T-helper 9 cell (primary cell): ENCODE measurements at places on chromosomes 7 and 10.
A peak's percentile ranks its signal among the peaks of the same experiment; 100 is the strongest.

DNA sequence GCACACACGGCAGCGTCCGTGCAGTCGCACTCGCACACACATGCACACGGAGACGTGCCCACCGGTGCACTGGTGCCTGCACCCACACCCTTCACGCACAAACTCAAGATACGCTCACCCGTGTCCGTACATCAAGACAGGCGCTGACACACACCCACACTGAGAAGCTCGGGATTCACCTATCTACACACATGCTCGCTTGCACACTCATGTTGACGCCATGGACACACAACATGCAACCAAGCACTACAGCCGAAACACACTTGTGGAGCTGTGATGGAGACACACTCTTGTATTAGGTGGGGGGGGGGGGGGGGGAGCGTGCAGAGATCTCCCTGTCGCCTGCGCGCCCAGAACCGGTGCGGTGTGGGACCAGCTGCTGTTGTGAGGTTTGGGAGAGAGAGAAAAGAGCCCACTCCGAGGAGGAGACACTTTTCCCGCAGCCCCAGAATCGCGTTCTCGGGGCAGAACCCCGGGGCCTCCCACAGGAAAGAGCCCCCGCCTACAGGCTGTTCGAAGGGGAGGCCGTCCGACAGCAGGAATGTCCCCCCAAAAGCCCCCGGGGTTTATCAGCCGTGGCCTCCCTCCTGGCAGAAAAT, 605 bp upstream of the NFKB2 start:
- DNase-seq: peak; percentile 60

GRCh38 chr10:98861962-98862361, 373.7 kb downstream of the HPSE2 start:
- DNase-seq: no peak

GRCh38 chr10:62268399-62269114, at the start of gene RTKN2:
Gene RTKN2 (minus strand): TSS chr10:62268844. CDS start chr10:62268610, 234 bp downstream.
- DNase-seq: peak; percentile 48

- DNase-seq: no peak
Measured at GRCh38 chr10:127942811-127943210, 35.9 kb downstream of the PTPRE start.

GRCh38 chr7:3780016-3780415, 479.0 kb downstream of the SDK1 start:
- no peak for DNase-seq

DNA sequence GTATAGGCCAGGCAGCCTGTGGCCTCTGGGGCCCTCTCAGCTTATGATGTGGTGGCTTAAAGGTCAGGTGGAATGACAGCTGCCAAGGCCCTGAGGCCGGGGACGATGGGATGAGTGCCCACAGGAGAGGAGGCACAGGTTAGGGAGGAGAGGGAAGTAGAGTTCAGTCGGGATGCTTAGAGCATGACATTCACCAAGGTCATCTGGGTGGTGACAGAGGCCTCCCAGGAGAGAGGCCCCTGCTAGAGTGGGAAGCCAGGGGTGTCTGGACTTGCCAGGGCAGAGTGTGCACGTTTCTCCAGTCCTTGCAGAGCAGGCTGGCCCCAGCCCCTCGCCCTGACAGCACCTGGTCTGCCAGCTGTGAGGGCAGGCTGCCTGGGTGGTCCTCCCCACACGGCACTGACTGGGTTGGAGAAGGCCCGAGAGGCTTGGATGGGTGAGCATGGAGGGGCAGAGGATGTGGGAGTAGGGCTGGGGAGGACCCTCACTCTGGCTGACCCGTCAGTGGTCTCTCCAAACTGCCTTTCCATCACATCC, 1.5 kb downstream of the CALHM1 start:
- no peak for DNase-seq

- no peak for DNase-seq
Measured at GRCh38 chr10:110853921-110854605, 17.7 kb upstream of the PDCD4 start.

- DNase-seq: no peak
Measured at GRCh38 chr7:41869091-41869490, 166.2 kb upstream of the INHBA start.

GRCh38 chr7:158751751-158752150, 47.1 kb upstream of the NCAPG2 start:
- DNase-seq: no peak

DNA sequence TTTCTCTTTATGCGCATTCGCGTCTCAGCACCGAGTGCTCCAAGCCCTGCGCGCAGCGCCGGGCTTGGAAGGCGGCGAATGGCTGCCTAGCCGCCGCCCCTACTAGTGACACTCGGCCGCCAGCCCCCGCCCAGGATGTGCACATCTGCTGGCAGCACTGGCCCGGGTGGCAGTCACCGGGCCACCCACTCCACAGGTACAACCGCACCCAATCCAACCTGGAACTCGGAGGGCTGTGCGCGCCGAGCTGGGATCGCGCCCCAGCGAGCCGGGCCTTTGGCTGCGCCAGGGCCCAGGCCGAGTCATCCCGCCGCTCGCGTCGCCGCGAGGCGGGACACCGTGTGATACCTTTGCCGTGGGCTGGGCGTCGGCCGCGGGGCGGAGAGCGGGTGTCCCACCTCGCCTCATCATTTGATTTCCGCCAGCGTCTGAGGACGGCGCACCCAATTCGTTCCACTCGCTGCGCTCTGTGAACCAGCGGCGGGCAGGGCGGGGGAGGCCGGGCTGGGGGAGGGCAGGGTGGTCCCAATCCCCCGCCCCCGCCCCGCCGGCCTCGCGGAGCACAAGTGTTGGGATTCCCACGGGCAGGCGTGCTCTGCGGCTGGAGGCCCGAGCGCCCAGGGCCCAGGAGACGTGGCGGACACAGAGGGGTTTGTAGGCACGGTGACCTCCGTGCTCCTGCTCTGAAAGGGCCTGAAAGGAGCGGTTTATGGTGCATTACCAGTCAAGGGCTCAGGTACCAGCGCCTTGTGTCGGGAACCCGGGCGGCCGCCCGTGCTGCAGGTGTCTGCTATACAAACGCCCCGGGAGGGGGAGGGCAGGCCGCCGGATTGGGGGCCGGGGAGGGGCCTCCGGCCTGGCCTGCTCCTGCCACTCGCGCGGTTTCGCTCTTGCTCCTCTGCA, 17.8 kb upstream of the PTF1A start:
- DNase-seq: no peak

GRCh38 chr7:102275123-102275703, 11.5 kb upstream of the SH2B2 start:
- no peak for DNase-seq

- no peak for DNase-seq
Measured at GRCh38 chr7:70285854-70286253, 687.6 kb downstream of the AUTS2 start.

GRCh38 chr7:119197877-119198527, 973.5 kb downstream of the ANKRD7 start:
- no peak for DNase-seq

DNA sequence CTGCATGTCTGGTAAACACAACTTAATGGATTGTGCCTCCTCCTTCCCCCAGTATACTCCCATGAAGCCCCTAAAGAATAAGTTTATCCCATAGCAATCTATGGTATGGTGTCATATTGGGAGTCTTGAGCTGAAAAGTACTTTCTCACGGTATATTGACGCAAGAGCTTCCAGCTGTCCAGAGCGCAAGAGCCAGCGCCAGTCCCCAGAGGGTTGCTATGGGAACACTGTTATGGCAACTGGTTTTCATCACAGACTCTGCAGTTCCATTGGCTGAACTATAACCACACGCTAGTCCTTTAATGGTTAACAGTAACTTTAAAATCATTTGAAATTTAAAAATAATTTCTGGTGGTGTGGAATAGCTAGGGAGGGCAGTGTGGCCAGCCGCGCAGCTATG, 46.9 kb downstream of the PRPF18 start:
- no peak for DNase-seq

DNA sequence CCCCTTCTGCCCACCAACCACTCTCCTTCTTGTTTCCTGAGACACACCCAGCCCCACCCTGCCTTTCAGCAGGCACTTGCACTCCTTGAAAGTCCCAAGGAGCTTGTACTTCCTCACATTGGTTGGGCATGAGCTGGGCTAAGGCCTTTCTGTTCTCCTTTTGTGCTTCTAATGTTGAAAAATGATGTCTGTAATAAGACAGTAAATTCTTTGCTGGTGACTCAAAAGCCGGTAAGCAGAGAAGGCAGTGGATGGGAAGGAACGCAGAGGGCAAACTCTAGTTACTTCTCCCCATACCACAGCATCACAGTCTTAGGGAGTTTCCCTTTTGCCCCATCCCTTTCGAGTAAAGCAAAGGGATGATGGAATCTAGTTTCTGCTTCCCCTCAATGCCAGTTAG, 185.6 kb downstream of the PLXNA4 start:
- no peak for DNase-seq

DNA sequence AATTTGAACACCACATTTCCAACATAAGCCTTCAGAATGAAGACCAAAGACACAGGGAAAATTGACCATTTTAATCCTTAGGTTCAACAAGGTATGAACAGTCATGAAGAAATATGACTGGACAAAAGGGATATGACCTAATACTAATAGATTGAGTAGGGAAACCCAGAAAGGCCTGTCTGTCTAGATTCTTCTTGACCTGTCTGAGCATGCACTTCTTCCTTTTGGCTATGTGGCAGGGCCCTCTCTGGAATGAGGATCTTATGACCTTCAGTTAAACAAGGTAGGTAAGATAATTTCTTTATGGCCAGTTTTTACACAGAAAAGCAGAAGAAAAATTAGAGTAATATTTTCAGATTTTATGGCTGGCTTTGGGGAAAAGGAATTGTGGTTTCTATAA, 3.0 kb upstream of the PHYHIPL start:
- DNase-seq: no peak

GRCh38 chr10:70564113-70564725, 38.3 kb downstream of the PRF1 start:
- no peak for DNase-seq

GRCh38 chr7:33640741-33641140, 264.6 kb upstream of the BMPER start:
- DNase-seq: no peak

DNA sequence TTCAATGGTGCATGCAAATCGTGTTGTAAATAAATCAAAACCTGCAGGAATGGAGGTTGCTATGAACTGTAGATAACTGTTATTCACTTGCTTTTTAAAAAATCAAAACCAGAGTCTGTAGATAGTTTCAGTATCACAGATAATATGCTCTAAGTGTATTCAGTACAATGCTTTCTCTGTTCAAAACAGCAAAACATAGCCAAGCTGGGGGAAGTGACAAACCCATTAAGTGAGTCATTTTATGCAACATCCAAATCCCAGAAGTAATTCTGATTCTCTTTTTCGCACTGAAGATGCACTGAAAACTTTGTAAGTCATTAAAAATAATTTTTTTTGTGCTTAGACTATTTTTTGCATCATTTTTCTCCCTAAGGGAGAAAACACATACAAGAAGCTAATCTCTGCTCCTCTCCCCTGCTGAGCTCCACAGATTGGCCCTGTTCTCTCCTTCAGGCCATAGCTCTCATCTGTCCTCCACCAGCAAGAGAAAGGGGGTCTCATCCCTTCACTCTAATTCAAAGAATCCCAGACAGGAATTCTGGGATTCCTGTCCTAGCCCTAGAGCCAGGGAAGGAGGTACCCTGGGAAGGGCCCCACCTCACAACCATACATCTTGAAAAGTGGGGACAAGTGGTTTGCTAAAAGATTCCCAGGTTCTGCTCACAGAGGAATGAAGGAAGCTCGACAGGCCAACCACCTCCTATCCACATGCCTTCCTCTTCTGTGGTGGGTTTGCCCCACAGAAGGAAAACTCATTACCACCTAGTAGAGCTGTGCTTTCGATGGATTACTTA, 4.9 kb downstream of the PRTFDC1 start:
- no peak for DNase-seq

DNA sequence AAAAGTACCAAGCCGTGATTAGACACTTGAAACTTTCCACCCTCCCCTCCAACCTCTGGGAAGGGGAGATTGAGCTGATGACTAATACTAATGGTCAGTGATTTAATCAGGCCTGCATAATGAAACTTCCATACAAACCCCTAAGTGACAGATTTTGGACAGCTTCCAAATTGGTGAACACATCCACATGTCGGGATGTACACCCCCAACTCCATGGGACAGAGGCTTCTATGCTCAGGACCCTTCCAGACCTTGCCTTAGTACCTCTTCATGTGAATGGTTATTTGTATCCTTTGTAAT, 4.8 kb downstream of the NUB1 start:
- DNase-seq: no peak
